CD4-positive, alpha-beta T cell treated with Interleukin-15 for 1 hour (primary cell): ENCODE measurements at places on chromosomes 4 and X.

DNA sequence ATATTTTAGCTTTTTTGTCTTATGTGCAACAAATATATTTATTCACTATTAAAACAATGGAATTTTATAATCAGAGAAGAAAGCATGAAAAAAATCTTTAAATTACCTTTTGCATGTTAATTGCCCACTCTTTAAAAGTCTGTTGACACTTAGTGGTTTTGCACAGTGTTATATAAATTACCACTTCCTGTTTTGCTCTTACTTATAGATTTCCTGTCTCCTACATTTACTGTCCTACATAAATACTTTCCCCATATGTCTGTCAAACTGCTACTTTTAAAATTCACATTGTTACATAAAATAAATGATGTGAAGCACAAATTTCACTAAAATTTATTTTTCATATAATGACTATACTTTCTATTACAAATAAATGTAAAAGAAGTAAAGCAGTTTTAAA is 161.1 kb upstream of the NDST4 start:
- DNase-seq: no peak

GRCh38 chrX:119970574-119970973 is 27.0 kb upstream of the NKAP start:
- DNase-seq: no peak

GRCh38 chrX:76127341-76127740 is 45.5 kb upstream of the PBDC1 start:
- DNase-seq: no peak

DNA sequence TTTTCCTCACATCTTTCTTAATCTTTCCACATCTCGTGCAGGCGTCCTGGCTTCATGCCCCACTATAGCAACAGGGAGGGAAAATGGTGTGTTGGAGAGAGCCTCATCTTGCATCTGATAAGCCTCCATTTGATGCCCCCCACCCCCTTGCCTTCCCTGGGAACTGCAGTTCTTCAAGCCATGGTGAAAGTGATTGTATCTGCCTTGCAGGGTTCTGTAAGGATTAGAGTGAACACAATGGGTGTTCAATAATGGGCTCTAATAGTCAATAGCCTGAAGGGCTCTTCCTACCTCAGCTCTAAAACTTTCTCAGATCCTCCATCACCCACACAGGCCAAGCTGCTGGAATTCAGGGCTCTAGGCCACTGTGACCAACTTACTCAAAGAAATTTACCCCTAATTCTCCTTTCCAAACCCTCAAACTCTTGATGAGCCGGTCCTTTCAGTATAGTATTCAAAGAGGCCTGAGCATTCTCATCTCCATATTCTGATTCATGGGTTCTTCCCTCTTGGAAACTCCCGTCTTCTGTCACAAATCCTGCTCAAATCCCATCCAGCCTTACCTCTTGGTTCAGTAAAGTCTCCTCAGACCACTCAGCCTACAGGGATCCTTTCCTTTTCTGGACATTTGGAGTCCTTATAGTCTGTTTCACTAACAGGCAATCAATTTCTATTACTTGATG is 128.3 kb upstream of the TRIM2 start:
- DNase-seq: no peak

DNA sequence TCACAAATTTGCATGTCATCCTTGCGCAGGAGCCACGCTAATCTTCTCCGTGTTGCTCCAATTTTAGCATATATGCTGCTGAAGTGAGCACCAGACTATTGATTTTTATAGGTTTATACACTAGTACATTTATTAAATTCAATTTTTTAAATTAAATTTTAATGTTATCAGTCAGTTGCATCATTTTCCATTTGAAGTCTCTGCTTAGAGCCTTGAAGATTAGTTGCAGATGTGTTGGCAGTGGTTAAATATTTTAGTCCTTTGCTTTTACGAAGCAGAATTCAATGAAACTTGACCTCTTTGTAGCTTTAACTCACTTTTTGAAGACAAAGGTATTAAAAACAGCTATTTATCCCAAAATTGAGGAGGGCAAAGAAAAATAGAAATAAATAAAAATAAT is 16.5 kb downstream of the TRAPPC11 start:
- no peak for DNase-seq

GRCh38 chr4:87465739-87466366 is 43.5 kb downstream of the NUDT9 start:
- no peak for DNase-seq

GRCh38 chr4:175953960-175954521 is 111.6 kb upstream of the WDR17 start:
- no peak for DNase-seq

GRCh38 chr4:102089850-102090621 is 255.2 kb downstream of the SLC39A8 start:
- no peak for DNase-seq

DNA sequence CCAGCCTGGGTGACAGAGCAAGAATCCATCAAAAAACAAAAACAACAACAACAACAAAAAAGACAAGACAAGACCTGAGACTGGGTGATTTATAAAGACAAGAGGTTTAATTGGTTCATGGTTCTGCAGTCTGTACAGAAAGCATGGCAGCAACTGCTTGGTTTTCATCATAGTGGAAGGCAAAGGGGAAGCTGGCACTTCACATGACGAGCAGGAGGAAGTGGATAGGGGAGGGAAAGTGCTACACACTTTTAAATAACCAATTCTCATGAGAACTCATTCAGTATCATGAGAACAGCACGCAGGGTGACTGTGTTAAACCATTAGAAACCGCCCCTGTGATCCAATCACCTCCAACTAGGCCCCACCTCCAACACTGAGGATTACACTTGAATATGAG is 28.4 kb upstream of the SLC10A7 start:
- DNase-seq: no peak

DNA sequence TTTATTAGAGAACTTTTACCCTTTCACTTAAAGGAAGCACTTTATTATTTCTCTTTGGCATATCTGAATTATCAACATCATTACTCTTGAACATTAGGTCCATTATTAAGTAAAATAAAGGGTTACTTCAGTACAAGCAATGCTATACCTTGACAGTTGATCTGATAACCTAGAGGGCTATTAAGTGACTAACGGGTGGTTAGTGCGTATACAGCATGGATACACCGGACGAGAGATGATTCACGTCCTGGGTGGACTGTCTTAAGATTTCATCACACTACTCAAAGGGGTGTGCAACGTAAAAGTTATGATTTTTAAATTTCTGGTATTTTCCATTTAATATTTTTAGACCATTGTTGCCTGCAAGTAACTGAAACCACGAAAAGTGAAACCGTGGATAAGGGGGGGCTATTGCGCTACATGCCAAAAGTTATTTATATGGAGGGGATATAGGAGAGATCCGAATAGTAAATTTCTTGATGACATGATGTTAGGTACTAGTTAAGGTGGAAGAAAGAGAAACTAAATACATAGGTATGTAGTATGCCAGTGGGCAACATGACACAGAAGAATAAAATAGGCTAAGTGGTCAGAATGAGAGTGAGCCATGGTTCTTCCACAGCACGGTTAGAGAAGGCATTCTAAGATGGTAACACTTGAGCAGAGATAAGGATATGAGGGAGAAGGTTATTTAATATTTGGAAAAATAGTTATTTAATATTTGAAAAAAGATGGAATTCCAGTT is 230.8 kb upstream of the ANKRD50 start:
- no peak for DNase-seq

GRCh38 chrX:41064018-41064417 is 21.2 kb upstream of the USP9X start:
- no peak for DNase-seq

GRCh38 chr4:105859233-105859632 is 36.0 kb upstream of the NPNT start:
- no peak for DNase-seq

- DNase-seq: no peak
Measured at GRCh38 chr4:59762344-59762743, 1437.8 kb upstream of the ADGRL3 start.

DNA sequence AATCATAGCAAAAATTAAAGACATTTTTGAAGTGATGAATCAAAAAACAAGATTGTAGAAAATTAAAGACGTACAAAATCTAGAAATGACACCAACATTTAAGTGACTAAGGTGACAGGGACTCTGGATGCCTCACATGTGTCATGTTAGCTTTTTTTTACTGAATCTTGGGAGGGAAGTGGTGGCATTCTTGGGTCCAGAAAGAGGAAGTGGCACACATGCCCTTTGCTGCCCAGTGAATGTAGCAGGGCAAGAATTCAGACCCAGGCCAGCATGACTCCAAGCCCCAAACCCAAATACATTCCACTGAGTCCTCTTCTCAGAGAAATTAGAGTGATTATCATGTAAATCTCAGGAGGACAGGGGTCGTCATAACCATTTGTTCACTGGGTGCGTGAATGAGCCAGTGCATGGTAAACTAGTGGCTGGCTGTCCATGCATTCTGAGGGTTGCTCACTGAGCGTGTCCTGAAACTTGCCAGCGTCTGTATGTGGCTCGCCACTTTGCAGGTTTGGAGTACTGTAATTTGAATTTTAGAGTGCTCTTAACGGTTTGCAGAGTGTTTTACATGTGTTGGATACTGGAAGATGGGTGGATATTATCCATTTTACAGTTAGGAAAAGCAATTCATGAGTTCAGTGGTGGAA is 55.4 kb upstream of the TBC1D14 start:
- DNase-seq: no peak
